ENCODE measurements at places on chromosomes 7 and 10.

- no peak for DNase-seq
Measured at GRCh38 chr10:72116372-72116771, 28.0 kb upstream of the SPOCK2 start.

- DNase-seq, result no peak
Measured at GRCh38 chr10:78019264-78019663, 10.1 kb downstream of the POLR3A start.

GRCh38 chr10:86461963-86462804, 59.4 kb downstream of the WAPL start:
- no peak for DNase-seq

GRCh38 chr7:50358041-50358705, 53.7 kb downstream of the IKZF1 start:
- DNase-seq, result no peak

GRCh38 chr7:137578541-137578940, 235.0 kb upstream of the PTN start:
- DNase-seq, result no peak

GRCh38 chr7:81627536-81628287, 142.1 kb downstream of the HGF start:
- no peak for DNase-seq

DNA sequence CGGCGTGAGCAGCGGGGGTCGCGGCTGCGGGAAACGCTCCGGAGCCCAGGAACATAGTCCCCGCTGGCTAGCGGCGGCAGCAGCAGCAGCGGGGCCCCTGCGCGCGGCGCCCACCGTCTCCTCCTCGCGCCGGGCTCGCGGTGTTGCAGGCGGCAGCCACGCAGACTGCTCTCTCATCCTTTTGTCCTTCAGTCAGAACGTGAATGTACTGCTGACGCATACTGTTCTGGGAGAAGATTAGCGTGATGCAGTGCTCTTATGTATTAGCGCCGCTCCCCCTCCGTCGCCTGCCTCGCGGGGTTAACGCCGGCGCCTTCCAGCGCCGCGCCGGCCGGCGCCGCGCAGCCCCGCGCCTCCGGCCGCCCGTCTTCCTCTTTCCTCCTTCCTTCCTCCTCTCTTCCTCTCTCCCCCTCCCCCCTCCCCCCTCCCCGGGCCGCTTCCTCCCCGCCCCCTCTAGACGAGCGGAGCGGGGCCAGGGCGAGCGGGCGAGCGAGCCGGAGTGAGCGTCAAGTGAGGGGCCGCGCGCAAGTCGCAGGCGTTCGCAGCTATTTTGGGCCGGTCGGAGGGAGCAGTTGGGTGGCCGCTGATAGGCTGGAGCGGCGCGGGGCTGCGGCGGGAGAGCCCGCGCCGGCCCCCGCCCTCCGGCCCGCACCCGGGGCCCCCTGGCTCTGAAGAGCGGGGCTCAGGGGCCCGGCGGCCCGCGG, 816 bp upstream of the LRRC4 start:
- no peak for DNase-seq

DNA sequence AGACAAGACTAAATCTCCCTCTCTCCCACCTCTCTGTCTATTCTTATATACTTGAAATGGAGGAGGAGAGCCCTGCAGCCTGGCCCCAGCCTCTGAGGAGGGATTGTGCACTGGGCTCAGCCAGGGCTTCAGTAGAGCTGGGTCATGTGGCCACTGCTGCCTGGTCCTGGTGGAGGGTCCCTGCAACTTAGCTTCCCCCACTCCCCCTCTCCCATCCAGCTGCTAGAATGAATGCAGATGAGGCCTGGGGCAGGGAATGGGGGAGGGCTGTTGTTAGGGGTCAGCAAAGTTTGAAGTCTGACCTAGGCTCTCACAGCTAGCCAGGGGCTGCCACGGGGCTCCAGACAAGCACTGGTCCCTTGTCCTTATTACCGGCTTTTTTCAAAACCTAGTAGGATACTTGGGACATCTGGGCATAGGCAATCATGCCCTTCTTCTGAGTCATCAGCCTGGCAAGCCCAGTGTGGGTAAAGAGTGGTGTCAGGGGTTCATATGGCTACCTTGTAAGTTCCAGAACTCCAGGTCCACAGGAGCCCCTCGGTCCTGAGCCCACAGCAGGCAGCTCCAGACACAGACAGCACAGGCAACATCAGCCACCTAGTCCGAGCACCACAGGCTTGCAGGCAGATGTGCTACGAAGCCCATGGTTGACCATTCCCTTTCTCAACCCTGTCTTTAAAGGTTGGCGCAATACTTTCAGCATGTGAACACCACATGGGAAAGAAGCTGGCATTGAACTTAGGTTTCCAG, 12.8 kb upstream of the CXCL12 start:
- no peak for DNase-seq

DNA sequence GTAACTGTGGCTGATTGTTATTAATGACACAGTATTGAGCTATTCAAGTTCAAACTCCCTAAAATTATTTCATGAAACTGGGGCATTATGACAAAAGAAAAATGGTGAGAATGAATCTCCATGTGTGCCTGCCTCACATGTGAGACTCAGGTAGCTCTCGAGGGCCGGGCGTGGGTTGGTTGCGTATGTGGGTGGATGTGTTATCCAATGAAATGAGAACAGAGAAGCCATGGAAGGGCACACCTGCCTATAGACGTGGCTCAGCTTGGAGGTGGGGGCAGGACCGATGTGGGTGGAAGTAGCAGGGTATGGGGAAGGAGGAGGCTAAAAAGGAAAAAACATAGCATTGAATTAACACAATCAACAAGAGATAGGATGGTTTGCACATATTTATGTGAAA, 96.5 kb downstream of the AOAH start:
- DNase-seq, result no peak

DNA sequence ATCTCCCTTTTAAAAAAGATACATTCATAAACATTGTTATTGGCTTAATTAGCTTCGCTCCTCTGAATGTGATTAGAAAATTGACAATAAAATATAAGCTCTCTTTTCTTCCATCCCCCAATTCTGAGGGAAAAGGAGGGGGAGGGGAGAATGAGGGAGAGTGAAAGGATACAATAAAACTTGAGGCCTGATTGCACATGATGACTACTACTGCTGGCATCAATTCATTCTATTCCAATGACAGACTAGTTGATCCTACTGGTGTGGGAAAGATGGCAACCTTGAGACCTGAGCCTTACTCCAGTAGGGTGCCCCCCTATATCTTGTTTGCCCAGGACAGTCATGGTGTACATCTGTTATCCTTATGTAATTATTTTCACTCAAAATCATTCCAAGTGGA, 4.5 kb upstream of the IQUB start:
- no peak for DNase-seq

- DNase-seq, result no peak
Measured at GRCh38 chr7:28005847-28006231, 174.8 kb downstream of the JAZF1 start.

GRCh38 chr10:132347931-132348267, 15.9 kb downstream of the LRRC27 start:
- DNase-seq, result no peak

GRCh38 chr10:78321500-78321899, 287.8 kb downstream of the RPS24 start:
- DNase-seq, result no peak

DNA sequence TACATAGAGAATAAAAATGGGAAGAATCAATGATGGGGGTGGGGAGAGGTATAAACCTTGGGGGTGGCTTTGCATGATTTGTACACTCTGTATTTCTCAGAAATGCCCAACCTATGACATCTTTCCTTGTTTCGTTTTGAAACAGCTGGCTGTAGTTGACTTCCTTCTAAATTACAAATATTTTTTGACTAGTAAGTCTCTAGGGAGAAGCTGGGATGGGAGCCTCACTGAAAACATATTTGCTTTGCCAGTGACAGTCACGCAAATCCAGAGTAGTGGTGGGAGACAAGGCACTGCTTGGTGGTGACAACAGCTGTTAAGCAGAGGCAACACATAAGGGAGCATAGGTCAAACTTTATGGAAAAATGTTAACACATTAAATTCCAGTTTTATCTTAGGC, 440.5 kb downstream of the SEMA3D start:
- no peak for DNase-seq

DNA sequence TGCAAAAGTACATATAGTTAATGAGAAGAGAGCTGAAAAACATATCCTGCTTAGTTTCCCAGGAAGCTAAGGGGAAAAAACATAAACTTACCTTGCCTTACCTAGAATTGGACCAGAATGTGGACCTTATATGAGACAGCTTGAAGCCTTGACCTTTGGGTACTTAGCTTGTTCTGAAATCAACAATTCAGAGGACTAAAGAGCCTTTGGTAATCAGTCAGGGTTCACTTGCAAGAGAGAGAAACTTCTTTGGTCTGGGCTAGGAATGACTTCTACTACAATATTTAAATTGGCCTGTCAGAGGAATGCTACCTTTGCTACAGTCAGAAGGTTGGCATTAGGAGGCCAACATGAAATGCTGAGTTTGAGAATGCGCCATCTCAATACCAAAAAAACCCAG, 24.9 kb downstream of the SAMD8 start:
- no peak for DNase-seq

GRCh38 chr7:134892963-134893362, 93.3 kb upstream of the AGBL3 start:
- DNase-seq, result no peak

- no peak for DNase-seq
Measured at GRCh38 chr7:46369933-46370654, 449.0 kb upstream of the IGFBP3 start.

DNA sequence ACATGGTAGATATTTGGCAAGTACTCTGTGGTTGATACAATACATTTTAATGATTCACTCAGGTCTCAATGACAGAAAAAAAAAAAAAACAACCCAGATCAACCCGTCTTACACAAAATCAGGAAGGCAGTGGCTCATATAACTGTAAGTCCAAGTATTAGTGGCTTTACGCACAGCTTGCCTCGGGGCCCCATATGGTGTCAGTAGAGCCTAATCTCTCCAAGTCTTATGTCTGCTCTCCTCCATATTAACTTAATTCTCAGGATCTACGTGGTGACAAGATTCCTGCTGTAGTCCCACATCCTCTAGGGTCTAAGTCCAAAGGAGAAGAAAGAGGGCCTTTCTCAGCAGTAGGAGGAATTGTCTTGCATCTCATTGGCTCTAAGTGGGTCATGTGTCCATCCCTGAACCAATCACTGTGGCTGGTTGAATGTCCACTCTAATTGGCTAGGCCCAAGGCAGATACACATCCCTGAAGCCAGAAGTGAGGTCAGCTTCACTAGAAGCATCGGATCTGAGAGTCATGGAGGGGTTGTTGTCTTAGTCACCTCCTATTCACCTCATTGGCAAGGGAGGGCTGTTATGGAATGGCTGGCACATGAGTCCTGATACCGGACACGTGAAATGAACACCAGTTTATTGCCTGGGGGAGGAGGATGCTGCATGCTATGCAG, 20.5 kb upstream of the PLPP4 start:
- DNase-seq, result no peak

DNA sequence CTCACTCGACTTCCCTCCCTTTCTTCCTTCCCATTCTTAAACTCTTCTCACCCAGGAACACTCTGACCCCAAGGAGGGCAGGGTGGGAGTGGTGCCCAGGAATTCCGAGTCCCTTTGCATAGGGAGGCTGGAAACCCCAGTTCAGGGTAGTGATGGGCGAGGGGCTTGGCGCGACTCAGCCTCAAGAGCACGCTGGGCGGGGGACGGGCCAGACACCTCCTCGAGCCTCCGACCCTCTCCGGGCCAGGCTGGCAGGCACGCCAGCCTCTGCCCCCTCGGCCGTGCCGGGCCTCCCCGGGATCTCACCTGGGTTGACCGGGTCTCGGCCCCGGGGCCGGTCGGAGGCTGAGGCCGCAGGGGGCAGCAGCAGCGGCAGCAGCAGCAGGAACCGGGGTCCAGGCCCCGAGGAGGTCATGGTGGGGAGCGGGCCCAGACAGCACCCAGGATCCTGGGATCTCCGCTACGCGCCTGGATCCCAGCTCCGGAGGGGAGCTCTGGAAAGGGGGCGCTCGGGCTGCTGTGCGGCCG, 457 bp downstream of the PLOD3 start:
- no peak for DNase-seq

- DNase-seq, result no peak
Measured at GRCh38 chr7:125391921-125392320, 462.3 kb upstream of the POT1 start.

GRCh38 chr10:100979791-100980272, 7.5 kb downstream of the MRPL43 start:
- DNase-seq, result no peak

GRCh38 chr10:71064413-71065118, 147.8 kb upstream of the UNC5B start:
- no peak for DNase-seq

GRCh38 chr10:86234107-86234506, 132.5 kb downstream of the GRID1 start:
- no peak for DNase-seq

DNA sequence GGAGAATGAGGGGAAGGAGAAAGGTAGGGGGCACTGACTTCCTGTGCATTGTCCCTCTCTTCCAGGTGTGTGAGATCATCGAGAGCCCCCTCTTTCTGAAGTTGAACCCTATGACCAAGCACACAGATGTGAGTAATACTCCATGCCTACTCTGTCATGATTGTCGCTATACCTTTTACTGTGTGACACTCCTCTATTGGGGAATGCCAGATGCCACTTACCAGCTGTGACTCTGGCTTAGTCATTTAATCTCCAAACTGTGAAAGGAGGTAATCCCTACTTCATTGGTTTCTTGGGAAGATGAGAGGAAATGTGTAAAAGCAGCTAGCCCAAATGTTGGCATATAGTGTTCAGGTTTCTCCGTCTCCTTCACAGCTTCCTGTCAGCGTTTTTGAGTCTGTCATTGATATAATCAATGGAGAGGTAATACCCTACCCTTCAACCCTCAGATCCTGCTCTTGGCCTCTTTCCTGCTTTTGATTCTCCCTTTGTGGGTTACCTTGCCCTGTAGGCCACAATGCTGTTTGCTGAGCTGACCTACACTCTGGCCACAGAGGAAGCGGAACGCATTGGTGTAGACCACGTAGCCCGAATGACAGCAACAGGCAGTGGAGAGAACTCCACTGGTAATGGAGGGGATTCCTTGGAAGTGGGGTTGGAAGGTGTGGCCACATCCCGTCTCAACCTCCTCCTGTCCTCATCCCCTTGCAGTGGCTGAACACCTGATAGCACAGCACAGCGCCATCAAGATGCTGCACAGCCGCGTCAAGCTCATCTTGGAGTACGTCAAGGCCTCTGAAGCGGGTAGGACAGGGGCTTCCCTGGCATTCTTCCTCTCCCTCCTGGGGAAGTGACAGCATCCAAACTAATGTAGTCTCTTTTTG, 2.0 kb downstream of the COPS6 start:
- DNase-seq, result no peak

- DNase-seq, result no peak
Measured at GRCh38 chr7:128755819-128756476, 16.8 kb downstream of the CALU start.

- no peak for DNase-seq
Measured at GRCh38 chr10:3051692-3052091, 15.7 kb upstream of the PFKP start.

DNA sequence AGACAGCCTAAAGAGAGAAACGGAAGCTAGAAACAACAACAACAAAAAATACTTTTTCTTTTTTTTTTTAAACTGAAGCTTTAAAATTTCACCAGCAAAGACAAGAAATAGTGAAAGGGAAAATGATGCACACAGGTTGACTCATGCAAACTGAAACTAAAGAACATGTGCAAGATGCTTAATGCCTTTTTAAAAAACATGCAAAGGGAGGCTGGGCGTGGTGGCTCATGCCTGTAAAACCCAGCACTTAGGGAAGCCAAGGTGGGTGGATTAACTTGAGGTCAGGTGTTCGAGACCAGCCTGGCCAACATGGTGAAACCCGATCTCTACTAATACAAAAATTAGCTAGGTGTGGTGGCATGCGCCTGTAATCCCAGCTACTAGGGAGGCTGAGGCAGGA, 15.1 kb upstream of the CUBN start:
- no peak for DNase-seq

- no peak for DNase-seq
Measured at GRCh38 chr10:63542835-63543575, 21.8 kb downstream of the REEP3 start.
